Stimulated activated CD4-positive, alpha-beta T cell treated with anti-CD3 and anti-CD28 coated beads, TNF-alpha, amount 100 ng/mL, for 24 hours (primary cell): ENCODE measurements at places on chromosomes 2 and 18.

GRCh38 chr2:62205554-62205953 is 9.6 kb downstream of the B3GNT2 start:
- DNase-seq, result no peak

DNA sequence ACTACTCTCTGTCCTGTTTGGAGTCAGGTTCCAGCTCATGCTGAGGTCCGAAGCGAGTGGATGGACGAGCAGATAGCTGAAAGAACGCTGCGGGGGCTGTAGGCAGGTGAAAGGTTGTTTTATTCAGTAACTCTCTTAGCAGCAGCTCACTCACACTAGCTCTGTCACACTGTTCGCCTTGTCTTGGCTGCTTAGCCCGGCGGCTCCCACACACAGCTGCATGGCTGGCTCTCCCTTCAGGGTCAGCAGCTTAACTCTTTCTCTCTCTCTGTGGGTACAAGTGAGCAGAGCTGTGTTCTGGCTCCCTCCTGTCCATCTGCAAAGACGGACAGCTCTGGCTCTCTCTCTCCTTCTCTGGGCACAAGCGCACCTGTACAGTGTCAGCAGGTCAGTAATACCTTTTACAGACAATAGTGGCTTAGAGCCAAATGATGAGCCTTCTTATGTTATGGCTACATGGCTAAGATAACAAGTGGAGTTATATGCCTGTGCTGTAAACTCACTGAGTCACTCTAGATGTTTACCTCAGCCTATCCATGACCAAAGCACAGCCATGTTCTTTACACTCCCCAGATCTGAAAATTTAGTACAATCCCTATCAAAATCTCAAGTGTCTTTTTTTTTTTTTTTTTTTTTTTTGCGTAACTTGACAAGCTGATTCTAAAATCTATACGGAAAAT is 149.3 kb downstream of the GALNT1 start:
- no peak for DNase-seq

GRCh38 chr2:15584767-15585469 is 6.8 kb upstream of the DDX1 start:
- no peak for DNase-seq

- DNase-seq, result no peak
Observed at GRCh38 chr2:237790353-237790752, 8.2 kb upstream of the RBM44 start.
